ENCODE measurements at places on chromosomes 7 and 10.

DNA sequence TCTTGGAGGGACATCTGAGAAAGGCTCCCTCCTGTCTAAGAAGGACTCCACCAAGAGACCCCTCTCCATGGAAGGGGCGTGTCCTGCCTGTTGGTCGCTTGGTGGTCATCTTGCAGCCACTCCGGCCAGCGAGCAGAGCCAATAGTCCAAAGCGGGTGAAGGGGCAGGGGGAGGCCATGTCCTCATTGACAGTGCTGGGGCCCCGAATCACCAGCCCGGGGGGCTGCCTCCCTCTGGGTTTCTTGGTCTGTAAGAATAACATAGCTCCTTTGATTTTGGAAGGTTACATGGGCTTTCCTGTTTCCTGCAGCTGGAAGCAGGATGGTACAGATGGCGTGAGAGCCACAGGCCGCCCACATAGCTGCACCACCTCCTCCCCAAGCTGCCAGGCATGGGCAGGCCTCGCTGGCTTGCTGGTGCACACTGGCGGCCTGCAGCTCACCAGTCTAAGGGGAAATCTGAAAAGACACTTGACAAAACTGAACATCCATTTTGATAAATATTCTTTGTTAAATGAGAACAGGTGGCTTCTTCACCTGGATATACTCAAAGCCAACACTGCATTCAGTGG lies 105.8 kb downstream of the ARHGAP22 start:
- no peak for DNase-seq

DNA sequence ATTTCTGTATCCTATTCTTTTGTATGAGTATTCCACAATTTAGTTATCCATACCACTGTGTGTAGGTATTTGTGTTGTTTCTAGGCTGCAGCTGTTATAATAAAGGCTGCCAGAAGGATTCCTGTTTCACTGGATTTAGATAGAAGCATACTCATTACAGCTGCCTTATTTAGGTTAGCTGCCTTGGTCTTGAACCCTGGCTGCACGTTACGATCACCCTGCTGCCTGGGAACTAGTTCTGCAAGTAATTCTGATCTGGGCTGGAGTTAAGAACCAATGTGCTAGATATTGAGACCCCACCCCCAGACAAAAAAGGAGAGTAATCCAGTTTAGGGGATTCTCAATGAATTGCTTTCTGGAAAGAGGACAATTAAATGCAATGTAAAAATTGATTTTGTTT lies 43.1 kb downstream of the CCDC71L start:
- no peak for DNase-seq

GRCh38 chr7:151632750-151633515 lies 113.2 kb upstream of the RHEB start:
- DNase-seq: peak; percentile 65

DNA sequence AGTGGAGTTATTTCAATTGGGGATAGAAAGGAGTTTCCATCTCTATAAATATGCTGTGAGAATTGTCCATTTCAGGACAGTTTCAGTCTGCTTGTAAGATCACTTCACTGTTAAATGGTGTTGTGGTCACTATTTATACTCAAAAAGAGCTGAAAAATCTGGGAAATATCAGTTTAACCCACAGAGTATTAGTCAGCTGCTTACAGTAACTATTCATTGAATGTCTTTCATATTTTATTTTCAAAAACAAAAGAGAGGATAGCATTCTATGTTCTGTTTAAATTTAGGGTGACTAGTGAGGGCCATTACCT lies 85.4 kb upstream of the PLXDC2 start:
- no peak for DNase-seq

DNA sequence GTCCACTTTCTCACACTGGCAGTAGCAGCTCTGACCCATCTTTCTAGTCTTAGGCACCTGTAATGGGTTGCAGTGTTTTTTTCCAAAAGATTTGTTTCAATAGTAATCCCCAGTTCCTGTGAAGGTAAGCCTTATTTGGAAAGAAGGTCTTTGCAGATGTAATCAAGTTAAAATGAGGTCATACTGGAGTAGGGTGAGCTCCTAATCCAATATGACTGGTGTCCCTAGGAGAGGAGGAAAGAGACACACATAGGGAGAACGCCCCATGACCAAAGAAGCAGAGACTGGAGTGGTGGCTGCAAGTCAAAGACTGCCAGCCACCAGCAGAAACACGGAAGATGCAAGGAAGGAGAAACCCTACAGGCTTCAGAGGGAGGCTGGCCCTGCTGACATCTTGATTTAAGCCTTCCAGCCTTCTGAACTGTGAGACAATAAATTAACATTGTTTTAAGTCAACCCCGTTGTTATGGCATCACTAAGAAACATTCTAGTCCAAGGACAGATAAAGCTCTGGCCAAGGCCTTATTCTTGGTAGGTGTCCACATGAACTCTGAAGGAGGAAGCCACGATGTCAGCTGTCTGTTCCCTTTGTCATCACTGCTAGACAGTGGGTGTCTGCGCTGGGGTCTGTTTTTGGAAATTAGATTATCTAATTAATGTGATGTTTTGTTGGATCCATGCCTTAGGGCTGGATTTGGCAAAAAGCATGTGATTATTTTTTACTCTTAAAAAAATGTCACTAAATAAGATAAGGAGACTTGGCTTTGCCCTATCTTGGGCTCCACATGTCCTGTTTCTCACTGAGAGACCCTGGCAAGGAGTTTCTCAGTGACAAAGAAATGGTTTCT lies 214.9 kb downstream of the KCNMA1 start:
- no peak for DNase-seq

DNA sequence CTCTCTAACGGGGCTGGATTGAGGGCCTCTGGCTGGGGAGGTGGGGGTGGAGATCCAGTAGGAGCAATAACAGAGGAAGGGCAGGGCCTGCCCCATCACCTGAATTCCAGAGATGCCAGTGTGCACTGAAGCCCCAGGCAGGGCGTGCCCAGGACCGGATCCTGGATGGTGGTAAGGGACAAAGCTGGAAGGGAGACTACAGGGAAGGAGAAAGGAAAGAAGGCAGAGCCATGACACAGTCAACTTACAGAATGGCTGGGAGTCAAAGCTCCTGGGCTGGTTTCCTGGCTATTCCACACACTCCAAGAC lies 666 bp downstream of the TMEM139 start:
- no peak for DNase-seq

All from activated CD4-positive, alpha-beta T cell treated with anti-CD3 and anti-CD28 coated beads, Interleukin-2, amount 50 U/mL, for 16 hours (primary cell).